ENCODE measurements at places on chromosomes 16 and 17.

DNA sequence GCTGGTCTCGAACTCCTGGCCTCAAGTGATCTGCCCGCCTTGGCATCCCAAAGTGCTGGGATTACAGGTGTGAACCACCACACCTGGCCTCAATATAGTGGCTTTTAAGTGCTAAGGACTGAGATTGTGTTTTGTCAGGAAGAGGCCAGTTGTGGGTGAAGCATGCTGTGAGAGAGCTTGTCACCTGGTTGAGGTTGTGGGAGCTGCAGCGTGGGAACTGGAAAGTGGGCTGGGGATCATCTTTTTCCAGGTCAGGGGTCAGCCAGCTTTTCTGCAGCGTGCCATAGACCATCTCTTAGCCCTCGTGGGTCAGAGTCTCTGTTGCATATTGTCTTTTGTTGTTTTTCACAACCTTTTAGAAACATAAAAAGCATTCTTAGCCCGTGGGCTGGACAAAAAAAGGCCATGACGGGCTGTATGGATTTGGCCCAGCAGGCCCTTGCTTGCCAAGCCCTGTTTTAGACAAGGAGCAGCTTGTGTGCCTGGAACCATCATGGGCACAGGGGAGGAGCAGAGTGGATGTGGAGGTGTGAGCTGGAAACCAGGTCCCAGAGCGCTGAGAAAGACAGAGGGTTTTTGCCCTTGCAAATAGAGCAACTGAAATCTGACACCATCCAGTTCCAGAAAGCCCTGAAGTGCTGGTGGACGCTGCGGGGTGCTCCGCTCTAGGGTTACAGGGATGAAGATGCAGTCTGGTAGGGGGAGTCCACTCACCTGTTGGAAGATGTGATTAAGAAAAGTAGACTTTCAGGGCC is 5.5 kb downstream of the BIRC5 start:
- no peak for DNase-seq

GRCh38 chr17:68658999-68659780 is 58.0 kb upstream of the FAM20A start:
- DNase-seq = no peak

DNA sequence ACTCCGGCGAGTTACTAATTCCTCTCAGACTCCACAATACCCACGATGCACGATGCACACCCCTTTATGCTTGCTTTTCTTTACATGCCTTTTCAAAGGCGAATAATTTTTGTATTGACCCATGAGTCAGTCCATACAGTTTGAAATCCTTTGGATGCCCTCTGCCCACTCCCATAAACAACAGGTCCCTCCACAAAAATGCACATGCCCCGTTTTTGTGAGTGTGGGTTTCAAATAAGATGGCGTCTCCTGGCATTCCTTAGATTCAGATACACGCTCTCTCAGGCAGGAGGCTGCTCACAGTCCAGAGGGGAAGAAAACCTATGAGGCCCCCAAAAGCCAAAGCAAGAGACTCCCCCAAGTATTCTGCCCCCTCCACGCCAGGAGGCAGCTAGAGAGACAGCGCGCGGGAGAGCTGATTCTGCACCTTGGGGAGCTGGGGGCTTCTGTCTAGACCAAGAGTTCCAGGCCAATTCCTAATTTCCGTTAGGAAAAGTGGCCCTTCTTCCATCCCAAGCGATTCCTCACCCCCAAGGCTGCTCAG is 19.6 kb upstream of the HOXB9 start:
- DNase-seq = no peak

GRCh38 chr16:12059216-12059769 is 82.8 kb downstream of the SNX29 start:
- no peak for DNase-seq

DNA sequence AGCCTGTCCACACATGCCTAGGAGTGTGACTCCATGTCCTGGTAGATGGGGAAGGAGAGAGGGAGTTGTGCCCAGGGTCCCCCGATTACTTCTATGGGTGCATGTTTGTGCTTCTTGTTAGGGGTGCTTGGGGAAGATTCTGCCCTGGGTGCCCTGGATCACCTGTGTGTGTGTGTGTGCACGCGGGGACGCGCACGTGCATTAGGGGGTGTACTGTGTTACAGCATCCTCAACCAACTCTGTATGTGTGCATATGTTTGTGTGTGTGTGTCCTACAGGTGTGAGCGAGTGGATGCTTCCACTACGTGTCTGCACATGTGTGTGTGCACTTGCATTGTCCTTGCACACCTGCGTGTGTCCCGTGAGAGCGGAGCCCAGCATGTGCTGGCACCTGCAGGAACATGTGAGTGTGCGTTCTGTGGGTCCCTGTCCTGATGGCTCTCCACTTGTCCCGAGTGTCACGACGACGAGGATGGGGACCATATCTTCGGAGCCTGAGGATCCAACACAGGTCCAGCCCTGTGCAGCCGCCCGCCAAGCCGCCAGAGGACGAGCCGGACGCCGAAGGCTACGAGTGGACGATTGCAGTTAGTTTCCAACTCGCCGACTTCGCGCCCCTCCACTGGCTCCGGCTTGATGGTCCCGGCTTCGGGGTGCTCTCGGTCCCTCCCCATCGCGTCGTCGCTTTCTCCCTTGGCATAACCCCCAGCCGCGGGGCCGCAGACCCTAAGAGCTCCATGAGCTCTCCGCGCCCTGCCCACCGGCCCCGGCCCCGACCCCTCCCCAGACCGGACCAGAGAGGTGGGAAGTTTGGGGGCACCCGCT is 6.0 kb upstream of the TBC1D3B start:
- DNase-seq = no peak

- no peak for DNase-seq
Observed at GRCh38 chr16:22008215-22009059, 526 bp downstream of the MOSMO start.

DNA sequence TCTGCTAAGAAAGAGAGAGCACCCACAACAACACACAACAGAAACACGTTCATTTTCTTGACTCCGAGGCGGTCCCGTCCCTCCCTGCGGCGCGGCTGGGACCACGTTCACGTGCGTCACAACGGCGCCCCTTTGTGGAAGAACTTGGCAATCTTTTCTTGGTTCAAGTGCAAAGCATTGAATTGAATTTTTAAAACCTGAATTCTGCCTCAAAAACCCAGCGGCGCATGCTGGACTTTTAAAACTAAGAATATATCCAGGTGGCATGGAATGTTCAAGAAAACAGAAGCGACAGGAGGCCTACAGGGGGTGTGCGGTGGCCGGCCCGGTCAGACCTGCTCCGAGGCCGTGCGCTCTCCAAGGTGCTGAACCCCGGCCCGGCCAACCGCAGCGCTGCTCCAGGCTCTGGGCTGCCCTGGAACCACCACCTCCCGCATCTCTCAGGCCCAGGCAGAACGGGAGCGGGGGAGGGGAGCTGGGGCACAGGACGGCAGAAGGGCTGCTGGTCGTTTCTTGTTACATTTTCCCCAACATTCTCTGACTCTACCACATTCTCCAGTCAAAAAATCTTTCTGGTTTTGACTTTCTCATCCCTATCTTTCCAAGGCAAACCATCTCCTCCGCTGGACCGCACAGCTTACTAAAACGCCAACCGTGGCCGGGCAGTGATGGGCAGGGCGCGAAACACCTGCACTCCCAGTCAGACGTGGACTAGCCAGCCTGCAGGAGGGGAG is 3.4 kb upstream of the HEXD start:
- DNase-seq = no peak

- no peak for DNase-seq
Observed at GRCh38 chr17:8668176-8668740, 37.7 kb upstream of the MYH10 start.

DNA sequence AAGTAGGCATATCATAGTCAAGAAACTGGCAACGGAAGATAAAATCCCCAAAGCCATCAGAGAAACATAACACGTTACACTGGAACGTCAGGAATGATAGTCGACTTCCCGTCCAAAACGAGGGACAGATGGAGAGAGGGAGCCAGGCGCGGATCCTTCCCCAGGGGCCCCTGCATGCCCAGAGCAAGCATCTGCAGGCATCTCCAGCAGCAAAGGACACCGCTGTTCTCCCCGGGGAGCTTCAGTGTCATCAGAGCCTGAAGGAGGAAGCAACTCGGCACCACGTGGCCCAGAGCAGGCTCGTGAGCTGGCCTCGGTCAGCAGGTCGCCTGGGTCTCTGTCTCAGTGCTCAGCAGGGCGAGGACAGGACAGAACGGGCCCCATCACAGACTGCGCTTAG is 50.1 kb downstream of the LMF1 start:
- DNase-seq = no peak

GRCh38 chr17:61324950-61325349 is 74.7 kb upstream of the TBX2 start:
- DNase-seq = no peak

DNA sequence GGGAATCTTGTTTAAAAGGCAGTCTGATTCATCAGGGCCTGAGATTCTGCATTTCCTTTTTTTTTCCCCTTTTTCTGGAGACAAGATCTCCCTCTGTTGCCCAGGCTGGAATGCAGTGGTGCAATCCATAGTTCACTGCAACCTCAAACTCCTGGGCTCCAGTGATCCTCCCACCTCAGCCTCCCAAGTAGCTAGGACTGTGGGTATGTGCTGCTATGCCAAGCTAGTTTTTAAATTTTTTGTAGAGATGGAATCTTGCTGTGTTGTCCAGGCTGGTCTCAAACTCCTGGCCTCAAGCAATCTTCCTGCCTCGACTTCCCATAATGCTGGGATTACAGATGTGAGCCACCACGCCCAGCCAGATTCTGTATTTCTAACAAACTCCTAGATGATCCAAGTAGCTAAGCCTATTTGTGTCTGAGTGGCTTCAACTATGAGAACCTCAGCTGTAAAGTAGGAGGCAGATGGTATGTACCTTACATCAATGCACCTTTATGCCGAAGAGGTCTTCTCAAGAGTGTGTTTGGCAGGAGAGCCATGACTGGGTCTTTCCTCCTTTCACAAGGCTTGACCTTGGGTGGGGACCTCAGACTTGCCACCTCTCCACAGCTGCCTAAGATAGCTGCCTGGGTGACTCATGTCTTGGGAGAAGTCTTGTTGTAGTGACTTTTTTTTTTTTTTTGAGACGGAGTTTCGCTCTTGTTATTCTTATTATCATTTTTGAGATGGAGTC is 10.9 kb downstream of the LDAF1 start:
- DNase-seq = no peak

- no peak for DNase-seq
Observed at GRCh38 chr16:57185446-57185944, 344 bp downstream of the PSME3IP1 start.

DNA sequence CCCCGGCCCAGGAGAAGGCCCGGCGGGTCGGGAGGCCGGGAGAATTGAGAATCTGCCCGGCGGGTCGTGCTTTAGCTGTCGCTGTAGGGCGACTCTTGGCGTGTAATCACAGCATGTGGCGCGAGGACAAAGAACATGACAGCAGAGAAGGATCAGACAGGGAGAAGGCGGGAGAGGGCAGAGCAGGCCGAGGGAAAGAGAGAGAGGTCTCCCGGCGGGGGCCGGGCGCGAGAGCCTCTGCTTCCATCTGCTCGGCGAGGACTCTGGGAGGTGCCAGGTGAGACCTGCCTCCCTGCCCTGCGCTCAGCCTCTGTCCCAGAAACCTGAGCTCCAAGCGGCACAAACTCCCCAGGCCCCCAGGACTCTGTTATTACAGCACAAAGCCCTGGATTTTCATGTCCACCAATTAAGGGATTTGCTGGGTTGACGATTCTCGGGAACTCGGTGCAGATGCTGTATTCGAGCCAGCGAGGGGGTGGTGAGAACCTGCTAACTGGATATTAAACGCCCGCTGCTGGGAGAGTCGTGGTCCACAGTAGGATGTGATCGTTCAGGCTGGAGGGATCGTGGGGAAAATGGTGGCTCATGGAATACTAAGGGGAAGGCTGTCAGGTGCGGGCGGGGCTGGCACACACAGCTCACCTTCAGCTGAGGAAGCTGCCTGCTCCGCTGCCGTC is 172.0 kb upstream of the CIBAR2 start:
- DNase-seq = no peak

GRCh38 chr16:75007443-75007842 is 8.6 kb downstream of the ZNRF1 start:
- no peak for DNase-seq

GRCh38 chr17:83078378-83079351 is 744 bp upstream of the METRNL start:
- no peak for DNase-seq

DNA sequence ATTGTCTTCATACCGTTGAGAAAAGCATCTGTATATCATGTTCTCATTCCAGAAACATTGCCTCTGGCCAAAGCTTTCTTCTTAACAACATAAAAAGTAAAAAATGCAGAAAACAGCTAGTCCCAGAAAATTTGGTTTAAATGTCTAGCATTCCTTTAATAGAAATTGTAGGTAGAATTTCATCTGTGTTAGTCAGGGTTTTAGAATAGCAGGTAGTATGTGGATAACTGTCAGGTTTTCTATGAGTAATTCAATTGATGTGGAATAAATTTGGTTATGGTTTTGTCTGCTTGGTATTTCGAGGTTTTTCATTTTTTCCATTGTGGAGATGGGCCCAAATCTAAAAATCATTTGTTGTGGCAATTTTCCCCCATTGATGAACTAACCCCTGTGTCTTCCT is 616.7 kb downstream of the KCNJ2 start:
- DNase-seq = no peak

DNA sequence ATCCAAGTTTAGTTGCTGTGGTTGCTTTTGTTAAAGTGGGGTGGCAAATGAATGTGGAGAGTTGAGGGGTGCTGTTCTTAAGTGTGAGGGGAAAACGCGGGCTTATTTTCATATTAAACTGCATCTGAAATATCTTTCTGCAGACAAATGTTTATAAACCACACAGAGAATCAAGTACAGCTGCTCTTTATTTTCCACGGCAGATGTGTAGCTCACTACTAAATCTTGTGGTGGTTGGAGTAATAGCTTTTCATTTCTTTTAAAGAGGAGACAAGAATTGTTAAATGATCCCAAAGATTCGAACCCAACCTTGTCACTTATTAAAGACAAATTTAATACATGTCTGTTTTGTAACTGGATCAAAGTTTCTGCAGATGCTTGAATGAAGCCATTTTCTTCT is 2.1 kb downstream of the CLTC start:
- DNase-seq = no peak

DNA sequence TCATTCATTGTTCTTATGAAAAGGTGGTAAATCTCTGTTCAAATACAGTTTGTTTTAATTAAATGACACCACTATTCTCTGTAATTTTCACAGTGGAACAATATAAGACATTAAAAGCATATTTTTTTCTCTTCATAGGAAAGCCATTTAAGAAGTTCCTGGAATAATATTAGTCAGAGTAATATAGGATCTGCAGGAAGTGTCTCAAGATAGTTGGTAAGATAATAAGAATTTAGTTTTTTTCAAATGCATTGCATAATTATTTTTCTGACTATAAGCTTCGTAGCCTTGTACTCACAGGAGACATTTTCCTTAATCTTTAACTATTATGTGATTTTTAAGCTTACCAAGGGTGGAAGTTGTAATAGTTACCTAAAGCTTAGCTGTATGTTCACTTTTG is 16.9 kb downstream of the STXBP4 start:
- DNase-seq = no peak

GRCh38 chr17:14304222-14304772 is 3.4 kb downstream of the HS3ST3B1 start:
- DNase-seq = no peak

- no peak for DNase-seq
Observed at GRCh38 chr16:30920891-30921290, 2.5 kb upstream of the FBXL19 start.

GRCh38 chr16:8890549-8890921 is 8.4 kb downstream of the LITAFD start:
- no peak for DNase-seq
